ENCODE measurements at places on chromosomes 3 and 15. TPM values are rescaled to one million over a fixed set of nuclear protein-coding genes. Genes with fewer than 3 reads are reported as not detected.

- DNase-seq = no peak
Measured at GRCh38 chr3:99066863-99067262, 165.4 kb upstream of the DCBLD2 start.

DNA sequence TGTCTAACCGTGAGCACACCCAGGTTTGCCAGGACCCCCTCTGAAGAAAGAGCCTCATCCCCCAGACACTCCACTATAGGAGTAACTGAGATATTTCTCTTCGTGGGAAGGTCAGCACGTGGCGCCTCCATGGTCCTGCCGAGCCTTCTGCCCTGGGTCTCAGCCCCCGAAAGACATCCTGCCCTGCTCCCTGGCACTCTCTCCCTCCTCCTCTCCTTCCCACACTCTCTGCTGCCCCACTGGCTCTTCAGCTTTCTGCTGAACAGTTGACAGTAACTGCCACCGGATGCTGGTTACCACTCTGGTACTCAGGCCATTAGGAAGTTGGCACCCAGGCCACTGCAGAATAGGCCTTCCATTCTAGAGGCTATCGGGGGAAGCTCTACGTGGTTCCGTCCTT, 185.2 kb downstream of the UACA start:
- DNase-seq = no peak

DNA sequence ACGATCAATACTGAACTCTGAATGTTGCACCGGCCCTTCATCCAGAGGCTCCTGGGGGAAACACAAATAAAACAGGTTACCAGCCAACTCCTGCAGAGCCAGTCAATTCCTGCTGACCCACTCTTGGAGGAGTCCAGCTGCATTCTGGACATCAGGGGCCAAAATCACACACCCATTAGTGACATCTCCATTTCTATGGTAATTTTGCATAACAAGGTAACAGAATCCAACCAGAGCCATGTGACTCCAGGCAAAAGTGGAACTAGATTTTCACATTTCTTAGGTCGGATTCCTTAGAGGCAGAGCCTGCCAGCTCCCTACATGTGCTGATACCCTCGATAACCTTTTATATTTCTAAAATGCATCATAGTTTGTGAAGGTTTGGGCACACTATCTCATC, 119.2 kb upstream of the CTNNB1 start:
- DNase-seq = no peak

DNA sequence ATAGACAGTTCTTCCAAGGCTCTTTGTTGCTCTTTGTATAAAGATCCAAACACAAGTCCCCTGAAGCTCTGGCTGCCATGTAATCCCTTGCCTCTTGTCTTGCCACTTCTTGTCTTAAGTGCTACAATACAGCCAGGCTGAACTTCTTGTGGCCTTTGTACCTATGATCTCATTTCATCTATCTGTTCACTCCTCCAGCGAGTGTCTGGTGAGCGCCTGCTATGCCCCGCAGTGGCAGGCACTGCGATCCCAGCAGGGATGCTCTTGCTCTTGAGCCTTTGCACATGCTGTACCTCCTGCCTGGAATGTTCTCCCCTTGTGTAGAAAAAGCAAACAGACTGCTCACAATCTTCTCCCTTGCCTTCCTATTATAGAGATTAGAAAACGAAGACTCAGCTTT, 81.9 kb upstream of the ADPGK start:
- peak; percentile 71 for DNase-seq

DNA sequence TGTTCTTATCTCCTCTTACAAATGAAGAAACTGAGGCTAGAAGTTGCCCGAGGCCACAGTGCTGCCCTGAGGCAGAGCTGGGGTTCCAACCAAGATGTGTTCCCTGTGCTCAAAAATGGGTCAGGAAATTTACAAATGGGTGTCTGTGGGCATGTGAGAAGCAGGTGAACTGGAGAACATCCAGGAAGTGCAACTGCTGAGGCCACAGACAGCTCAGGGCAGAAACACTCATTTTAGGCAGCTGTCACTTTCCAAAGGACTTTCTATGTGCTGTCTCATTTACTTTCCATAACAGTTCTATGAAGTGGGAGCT, 47.2 kb upstream of the ATP2B2 start:
- DNase-seq = peak; percentile 5

The TGM5 gene
- total RNA-seq = not detected

- no peak for DNase-seq
Measured at GRCh38 chr15:29920515-29920914, 98.2 kb upstream of the TJP1 start.

- DNase-seq = no peak
Measured at GRCh38 chr3:60954048-60954447, 297.2 kb downstream of the FHIT start.
